ENCODE measurements at places on chromosomes 4 and X.
A peak's percentile ranks its signal among the peaks of the same experiment; 100 is the strongest.

- DNase-seq = no peak
Observed at GRCh38 chr4:11898796-11899195, 470.1 kb upstream of the HS3ST1 start.

GRCh38 chr4:86759298-86759697, 89.9 kb downstream of the SLC10A6 start:
- no peak for DNase-seq

GRCh38 chrX:49754233-49754857, 58.6 kb upstream of the PAGE1 start:
- peak; percentile 56 for DNase-seq

DNA sequence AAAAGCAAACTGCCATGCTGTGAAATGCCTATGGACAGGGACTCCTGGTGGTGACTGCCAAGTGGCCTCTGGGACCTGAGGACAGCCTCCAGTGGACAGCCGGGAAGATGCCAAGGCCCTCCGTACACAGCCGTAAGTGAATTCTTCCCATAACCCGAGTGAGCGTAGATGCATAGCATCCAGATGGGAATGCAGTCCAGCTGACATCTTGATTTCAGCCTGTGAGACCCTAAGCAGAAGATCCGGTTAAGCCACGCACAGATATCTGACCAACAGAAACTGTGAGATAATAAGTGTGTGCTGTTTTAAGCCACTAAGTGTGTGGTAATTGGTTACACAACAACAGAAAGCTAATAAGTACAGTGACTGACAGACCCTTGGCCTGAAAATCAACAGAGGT, 55.9 kb downstream of the TMEM156 start:
- no peak for DNase-seq

DNA sequence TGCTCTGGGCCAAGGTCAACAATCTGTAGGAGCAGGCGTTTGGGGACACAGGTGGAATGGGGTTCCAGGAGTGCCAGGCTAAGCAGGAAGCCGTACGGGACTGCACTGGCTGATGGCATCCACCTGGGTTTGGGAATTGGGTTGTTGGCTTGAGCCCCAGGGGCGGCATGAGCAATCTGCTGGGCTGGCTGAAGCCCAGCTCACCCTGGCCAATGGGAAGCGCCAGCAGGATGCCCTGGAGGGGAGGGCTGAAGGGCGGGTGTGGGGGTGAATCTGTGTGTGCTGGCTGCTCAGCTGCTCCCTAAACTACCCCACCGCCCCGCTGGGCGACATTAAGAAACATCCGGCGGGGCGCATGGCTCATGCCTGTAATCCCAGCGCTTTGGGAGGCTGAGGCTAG, 8.9 kb upstream of the RGS12 start:
- no peak for DNase-seq

- DNase-seq = peak; percentile 3
Observed at GRCh38 chrX:78029663-78030062, 60.2 kb upstream of the PGAM4 start.

GRCh38 chr4:65646136-65646535, 24.2 kb downstream of the EPHA5 start:
- no peak for DNase-seq

DNA sequence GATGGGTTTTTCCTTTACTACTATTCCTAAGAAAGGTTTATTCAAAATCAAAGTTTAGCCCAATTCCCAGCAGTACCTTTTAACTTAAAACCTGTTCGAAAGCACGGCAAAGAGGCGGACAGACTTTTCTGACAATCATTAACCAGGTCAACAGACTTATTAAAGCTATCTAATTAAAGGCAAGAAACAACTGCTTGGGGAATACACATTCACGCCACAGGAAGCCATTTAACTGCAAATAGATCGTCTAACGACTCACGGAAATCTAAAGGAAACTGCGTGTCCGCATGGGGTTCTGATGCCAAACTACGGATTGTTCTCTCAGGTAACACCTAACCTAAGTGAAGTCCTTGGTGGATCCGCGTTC, 663 bp upstream of the USP53 start:
- no peak for DNase-seq

DNA sequence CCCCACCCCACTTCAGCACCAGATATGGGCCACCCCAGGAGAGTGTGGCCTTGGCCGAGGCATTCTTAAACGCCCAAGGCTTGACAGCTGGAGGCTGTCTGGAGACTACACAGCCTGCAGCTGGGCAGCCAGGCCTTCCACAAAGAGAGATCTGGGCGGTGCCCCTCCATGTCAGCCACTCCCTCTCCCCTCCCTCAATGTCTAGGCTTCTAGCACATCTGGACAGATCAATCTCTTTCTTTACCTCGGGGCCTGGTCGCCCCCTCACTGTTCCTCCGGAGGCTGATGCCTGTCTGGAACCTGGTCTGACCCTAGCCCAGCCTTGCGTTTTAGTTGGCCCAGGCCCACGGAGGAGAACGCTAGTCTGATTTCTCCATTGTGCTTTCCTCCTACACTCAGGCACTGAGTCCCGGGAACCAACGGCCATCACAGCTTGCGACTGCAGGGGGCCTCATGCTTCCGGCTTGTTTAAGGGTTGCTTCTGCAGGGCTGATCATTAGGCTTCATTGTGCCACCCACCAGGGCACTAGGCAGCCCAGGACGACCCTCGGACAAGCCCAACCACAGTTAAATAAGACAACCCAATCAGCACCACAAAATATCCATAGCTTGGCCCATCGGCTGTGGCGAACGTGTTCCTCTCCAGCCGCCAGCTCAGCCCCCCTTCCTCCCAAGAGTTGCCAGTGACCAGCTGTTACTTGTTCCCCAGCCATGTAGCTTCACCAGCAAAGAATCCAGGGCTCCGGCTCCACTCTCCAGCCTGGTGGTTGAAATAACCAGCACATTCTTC, 200.6 kb downstream of the BCOR start:
- no peak for DNase-seq

GRCh38 chr4:170716868-170717267, 627.1 kb upstream of the AADAT start:
- DNase-seq = no peak

DNA sequence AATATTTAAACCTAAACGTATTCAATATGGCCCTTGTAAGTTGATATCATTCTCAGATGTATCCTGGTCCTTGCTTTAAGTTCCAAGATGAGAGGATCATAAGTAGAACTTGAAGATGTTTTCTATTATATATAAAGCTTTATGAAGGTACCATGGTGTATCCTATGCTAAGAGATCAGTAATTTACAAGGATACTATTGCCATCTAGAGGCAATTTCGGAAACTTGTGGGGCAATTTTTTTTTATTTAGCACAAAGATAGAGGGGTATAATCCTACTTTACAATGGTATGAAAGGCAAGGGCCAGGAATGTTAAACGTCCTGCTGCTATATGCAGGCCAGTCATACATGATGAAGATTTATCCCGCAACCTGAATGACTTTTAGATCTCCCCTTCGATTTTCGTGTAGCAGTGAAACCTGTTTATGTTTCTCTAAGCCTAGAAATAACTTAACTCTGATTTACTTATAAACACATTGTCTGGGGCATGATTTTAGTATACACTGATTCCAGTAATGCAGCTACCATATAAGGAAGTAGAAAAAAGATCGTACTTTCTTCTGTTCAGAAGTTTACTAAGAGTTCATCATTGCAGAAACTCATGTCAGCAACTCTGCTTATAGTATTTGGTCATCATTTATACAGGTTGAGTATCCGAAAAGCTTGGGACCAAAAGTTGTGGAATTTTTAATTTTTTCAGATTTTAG, 2.6 kb downstream of the SLC25A31 start:
- no peak for DNase-seq

GRCh38 chrX:71669492-71669891, 2.1 kb downstream of the LOC101059915 start:
- no peak for DNase-seq

DNA sequence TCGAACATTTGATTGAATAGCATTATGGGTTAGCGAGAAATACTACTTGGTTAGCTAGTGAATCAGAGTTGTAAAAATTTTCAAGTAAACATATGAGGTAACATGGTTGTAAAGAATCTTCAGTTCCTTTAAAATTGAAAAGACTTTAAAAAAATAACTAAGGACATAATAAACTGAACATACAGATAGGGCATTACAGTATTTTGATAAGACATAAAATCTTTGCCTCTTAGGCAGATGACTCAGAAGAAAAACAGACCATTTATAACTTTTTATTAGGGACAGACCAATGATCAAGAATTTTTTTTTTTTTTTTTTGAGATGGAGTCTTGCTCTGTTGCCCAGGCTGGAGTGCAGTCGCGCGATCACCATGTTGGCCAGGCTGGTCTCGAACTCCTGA, 43.1 kb downstream of the PNMA5 start:
- DNase-seq = no peak

DNA sequence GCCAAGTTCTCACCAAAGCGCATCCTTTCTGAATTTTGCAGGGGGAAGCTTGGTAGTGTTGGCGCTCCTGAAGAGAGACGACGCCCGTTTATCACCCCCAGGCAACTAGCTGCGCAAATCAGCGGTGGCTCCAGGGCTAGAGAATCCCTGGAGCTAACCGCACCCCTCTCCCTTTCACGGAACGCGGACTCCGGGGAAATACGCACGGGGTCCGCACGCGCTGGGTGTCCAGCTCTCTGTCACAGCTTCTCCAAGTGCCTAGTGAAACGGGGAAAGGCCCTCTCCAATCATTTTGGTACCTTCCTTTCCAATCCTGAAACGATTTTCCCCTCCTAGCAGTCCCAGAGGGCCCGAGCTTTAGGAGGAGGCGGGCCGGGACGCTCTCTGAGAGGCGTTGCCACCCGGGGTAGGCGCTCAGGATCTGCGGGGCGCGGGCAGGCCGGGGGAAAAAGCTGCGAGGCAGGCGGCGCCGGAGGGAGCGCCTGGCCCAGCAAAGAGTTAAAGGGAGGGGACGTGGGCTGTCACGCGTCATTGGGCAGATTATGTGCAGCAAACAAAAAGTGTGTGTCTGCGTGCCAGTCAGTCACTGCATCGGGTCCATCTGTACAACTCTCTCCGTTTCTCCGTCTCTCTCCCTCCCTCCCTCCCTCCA, at the start of gene PRDM8:
Gene PRDM8 (plus strand): TSS at position 582 of the 652 bp plus-strand sequence. CDS start 2,578 bp downstream, outside the sequence.
- peak; percentile 60 for DNase-seq

DNA sequence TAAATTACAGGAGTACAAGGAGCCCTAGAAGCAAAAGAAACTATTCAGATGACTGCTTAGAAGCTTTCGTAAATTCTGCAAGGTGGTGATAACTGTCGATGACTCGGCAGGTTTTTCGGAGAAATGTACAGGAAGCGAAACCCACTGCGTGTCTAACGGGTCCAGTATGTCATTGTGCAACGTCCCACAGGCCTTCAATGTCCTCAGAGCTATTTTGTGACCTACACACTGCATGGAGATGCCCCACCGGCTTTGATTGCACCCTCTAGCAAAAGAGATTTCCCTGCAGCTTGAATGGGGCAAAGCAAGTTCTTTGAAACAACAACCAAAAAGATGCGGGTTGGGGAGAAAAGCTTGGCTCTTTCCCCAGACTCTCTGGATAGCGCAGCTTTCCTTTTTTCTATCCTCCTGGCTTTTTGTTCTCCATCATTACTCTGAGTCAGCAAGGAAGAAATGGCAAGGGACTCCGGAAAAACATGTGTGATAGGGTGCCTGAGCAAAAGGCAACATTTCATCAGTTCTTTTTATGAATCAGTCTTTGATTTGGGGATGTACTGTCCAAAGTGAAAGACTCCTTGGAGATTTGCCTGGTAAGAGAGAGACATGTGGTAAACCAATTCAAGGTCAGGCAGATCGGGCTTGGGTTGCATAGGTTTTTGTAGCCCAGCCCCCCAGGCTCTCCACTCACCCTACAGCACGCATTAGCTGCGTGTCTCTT, 112.0 kb upstream of the TBL1X start:
- DNase-seq = peak; percentile 53

Data from stimulated activated CD4-positive, alpha-beta T cell treated with anti-CD3 and anti-CD28 coated beads, Interleukin-15, amount 100 ng/mL, for 24 hours (primary cell).